Activated T-cell treated with anti-CD3 and anti-CD28 coated beads, Interleukin-2, amount 50 U/mL, for 24 hours (primary cell): ENCODE measurements at places on chromosomes 7 and 10.

GRCh38 chr10:123991611-123992570 lies 100.3 kb upstream of the CPXM2 start:
- peaks cover 14% of the 10 kb centered on the region for H3K4me1 ChIP-seq
- no peak for DNase-seq
- no peak overlapping the region for H3K27ac ChIP-seq
- H3K36me3 ChIP-seq = no peaks in the 10 kb centered on the region

- peaks cover 6% of the 10 kb centered on the region for H3K4me1 ChIP-seq
- no peak overlapping the region for H3K27ac ChIP-seq
- no peaks in the 10 kb centered on the region for H3K27me3 ChIP-seq
These were observed 148.0 kb downstream of the BICC1 start for GRCh38 chr10:58660575-58661255.

DNA sequence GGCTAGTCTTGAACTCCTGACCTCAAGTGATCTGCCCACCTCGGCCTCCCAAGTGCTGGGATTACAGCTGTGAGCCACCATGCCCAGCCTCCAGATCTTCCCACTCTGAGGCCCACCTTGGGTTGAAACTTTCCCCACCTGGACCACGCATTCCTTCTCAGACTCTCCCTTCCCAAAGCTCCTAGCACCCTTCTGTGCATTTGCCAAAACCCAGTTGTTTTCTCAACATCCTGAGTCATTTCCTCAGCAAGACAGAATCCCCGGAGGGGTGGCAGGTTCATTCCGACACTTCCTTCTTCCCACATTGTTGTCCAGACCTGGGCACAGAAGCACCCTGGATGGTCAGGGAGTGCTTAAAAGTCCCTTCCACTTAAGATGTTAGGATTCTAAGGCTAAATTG lies 28.9 kb downstream of the BAG3 start:
- H3K4me1 ChIP-seq = peaks cover 31% of the 10 kb centered on the region
- H3K4me3 ChIP-seq = no peak overlapping the region
- no peak for DNase-seq
- peaks cover 29% of the 10 kb centered on the region for H3K36me3 ChIP-seq
- H3K27me3 ChIP-seq = no peaks in the 10 kb centered on the region

DNA sequence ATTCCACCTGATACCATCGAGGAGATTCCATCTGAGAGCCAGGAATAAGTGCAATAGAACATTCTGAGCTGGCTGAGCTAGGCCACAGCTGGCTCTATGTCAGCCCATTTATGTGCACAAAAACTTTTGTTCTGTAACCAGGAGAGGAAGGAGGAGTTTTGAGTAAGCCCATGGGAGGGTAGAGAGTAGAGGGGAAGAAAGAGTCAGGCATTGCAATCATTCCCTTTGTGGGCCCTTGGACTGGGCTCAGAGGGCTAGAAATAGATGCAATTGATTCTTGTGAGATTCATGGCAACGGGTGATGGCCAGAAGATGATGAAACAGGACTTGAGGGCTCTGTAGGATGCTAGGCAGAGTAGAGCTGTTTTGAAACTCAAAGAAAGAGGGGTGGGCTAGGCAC lies 104.6 kb upstream of the KIF5B start:
- no peaks in the 10 kb centered on the region for H3K4me1 ChIP-seq
- no peak overlapping the region for H3K4me3 ChIP-seq
- peaks cover 6% of the 10 kb centered on the region for H3K27me3 ChIP-seq

GRCh38 chr7:76505168-76506080 lies 4.9 kb upstream of the UPK3B start:
- H3K36me3 ChIP-seq = peaks cover 32% of the 10 kb centered on the region
- H3K27ac ChIP-seq = no peak overlapping the region
- H3K4me3 ChIP-seq = no peak overlapping the region
- H3K27me3 ChIP-seq = no peaks in the 10 kb centered on the region
- DNase-seq = peak; percentile 16

GRCh38 chr7:98334081-98334480 lies 52.6 kb downstream of the BRI3 start:
- no peak for DNase-seq
- no peaks in the 10 kb centered on the region for H3K27me3 ChIP-seq
- H3K27ac ChIP-seq = no peak overlapping the region
- no peaks in the 10 kb centered on the region for H3K4me1 ChIP-seq
- no peak overlapping the region for H3K4me3 ChIP-seq
- no peaks in the 10 kb centered on the region for H3K36me3 ChIP-seq

DNA sequence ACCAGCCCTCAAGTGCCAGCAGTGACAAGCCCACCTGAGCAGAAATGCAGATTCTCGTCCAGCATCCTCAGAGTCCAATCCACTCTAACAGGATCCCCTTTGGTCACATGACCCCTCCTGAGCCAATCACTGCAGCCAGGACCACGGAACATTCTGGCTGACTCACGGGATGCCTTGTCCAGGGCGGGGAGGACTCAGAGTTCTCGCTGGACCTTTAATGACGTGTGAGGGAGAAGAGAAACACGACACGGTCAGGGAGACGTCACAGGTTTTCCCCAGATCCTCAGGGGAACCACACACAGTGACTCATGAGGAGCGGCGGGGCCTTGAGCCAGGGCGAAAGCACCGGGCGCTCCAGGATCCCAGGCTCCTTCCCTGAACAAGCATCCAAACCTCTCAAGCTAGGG lies 155.7 kb downstream of the PTPRN2 start:
- peak; percentile 6 for DNase-seq
- H3K4me3 ChIP-seq = no peak overlapping the region
- no peaks in the 10 kb centered on the region for H3K4me1 ChIP-seq
